Activated T-cell treated with anti-CD3 and anti-CD28 coated beads for 4 hours (primary cell): ENCODE measurements at places on chromosomes 11 and 22.

DNA sequence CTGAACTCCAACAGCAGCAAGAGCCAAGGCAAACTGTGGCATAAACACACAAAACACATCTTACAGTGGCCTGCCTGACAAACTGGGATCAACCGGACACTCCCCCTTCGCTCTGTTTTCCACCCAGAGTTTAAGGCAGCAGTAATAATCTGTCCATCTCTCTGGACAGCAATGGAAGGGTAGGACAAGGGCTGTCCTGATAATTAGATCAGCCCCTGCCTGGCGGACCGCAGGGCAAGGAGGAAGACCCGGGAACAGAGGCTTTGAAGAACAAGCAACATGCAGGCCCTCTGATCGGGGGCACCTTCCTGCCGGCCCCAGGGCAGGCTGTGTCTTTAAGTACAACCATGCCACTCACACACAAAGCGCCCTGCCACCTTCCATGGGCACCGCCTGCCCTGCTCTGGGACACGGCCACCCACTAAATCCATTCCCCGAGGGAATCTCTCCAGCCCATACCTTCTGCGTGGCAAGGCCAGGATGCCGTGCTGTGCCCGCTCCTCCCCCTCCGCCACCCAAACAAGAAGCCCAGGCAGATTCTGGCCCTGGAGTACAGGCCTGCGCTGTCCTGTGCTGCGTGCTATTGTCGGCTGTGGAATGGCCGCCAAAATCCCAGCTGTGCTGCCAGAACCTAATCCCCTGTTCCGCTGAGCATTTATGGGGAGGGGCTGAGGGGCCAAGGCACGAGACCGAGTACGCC lies 38.8 kb downstream of the NUMA1 start:
- DNase-seq, result no peak

- no peak for DNase-seq
These were observed 737 bp upstream of the MFRP start for GRCh38 chr11:119347242-119347641.

GRCh38 chr11:16993495-16993894 lies 20.7 kb downstream of the PLEKHA7 start:
- DNase-seq, result no peak

DNA sequence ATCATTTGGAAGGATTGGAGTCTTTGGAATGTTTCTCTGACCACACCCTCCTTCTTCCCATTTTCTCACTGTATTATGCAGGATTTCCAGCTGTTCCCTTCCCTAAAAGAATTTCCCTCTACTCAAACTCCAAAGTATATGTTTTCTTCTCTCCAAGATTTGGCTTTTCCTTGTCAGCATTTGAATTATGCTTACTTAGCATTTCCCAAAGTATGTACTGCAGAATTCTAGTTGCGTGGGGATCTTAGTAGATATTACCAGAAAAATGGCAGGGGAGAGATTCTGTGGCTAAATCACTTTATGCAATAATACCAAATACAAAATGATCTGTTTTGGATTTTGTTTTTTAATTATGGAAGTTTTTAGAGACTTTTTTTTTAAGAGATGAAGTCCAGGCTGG lies 142.3 kb downstream of the OR4C45 start:
- DNase-seq, result no peak

DNA sequence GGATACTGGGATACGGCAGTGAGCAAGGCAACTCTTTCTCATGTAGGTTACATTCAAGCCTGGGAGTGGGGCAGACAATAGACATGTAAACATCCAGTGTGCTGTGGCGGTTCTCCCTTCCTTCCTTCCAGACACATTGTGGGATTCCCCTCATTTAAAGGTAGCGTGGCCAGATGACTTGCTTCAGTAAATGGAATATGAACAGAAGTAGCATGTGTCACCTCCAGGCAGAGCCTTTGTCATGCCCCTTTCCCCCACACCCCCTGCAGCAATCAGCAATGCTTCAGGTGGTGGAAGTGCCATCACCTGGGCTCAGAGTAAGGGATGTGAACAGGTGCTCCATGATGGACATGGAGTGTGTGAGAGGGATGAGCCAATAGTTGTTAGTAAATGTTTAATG lies 34.8 kb upstream of the TTC12 start:
- DNase-seq, result no peak

GRCh38 chr11:68287419-68287818 lies 15.6 kb upstream of the C11orf24 start:
- DNase-seq, result no peak

DNA sequence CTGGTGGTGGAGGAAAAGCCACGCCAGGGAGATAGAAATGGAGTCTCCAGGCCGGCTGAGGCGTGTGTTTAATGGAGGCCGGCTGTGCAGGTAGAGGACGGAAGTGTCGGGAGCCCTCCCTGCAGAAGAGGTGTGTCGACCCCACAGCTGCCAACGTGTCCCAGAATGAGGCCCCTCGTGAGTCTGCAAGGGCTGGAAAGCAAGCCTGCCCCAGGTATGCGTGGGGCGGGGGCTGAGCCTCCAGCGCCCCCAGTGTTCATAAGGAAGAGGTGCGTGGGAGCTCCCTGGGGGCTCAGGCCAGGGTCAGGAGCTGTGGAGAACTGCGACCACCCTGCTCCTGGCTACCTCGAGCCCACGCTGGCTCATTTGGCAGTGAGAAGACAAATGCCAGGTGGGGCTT lies 38.0 kb upstream of the JAM3 start:
- DNase-seq, result no peak

- no peak for DNase-seq
These were observed 49.3 kb downstream of the PPME1 start for GRCh38 chr11:74220376-74220775.

DNA sequence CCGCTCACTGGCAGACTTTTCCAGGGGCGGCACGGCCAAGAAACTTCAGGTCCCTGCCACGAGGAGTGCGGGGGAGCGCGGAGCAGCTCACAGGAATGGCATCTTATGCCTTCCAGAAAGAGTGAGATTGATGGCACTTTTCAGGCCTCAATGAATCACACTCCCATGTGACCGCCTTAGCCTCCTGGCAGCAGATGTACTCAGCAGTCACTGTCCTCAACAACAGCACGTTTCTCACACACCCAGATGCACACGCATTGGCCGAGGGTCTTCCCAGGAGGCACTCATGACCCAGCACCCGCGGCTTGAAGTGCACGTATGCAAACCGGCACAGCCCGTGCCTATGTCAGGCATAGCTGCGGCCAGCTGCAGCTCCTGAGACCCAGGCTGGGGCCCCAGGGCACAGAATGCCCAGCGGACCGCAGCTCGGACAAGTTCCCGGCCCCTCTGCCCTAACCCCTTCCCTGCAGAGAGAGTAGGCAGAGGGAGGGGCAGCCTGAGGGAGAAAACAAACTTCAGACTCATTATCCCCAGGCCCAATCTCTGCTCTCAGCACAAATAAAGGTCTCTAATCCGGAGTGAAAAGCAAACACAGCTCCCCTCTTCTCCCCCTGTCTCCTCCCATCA lies 48.3 kb downstream of the RPUSD4 start:
- no peak for DNase-seq

DNA sequence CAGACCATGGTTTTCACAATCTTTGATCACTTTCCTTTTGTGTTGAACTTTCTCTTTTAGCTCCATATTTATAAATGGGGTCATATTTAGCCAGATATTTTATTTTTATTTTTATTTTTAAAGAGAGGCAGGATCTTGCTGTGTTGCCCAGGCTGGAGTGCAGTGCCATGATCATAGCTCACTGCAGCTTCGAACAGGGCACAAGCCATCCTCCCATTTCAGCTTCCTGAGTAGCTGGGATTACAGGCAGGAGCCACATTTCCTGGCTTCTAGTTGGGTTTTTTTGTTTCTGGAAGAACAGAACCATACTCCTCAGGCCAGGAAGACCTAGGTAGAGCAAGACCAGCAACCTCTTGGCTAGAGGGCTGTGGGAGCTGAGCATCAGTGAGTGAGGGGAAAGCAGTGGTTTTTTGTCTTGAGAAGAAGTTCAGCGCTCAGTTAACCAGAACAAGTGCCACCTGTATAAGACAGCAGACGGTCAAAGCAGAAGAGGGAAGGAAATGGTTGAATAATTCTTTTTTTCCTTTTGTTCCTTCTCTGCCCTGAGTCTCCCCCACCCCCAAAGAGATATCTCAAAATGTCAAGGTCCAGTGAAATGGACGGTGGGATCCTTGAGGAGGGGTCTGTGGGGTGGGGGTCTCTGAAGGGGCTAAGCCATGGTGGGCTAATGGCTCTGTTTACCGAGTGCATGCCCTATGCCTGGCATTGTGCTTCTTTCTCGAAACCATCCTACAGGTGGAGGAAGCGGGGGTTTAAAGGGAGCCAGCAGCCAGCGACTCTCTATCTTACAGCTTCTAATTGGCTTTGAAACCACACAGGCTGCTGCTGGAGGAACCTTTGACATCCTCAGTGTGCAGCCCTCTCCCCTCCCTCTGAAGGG lies 63.0 kb downstream of the PTPRJ start:
- DNase-seq, result no peak

DNA sequence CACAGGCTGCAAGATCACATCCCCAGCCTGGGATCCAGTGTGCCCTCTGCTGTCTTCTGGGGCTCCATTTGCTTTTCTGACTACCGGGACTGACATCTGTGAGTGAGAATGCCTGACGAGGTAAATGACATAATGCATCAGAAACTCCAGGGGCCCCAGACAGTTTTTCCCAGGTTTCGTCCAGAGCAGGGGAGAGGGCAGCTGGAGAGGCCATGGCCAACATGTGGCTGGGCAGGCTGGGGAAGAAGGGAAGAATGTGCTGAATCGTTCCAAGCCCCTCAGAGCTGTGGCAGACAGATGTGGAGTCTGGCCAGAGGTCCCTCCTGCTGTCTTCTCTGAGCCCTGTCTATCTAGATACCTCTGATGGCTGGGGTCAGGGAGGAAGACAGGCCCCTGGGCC lies 163.9 kb downstream of the TRIM29 start:
- no peak for DNase-seq

DNA sequence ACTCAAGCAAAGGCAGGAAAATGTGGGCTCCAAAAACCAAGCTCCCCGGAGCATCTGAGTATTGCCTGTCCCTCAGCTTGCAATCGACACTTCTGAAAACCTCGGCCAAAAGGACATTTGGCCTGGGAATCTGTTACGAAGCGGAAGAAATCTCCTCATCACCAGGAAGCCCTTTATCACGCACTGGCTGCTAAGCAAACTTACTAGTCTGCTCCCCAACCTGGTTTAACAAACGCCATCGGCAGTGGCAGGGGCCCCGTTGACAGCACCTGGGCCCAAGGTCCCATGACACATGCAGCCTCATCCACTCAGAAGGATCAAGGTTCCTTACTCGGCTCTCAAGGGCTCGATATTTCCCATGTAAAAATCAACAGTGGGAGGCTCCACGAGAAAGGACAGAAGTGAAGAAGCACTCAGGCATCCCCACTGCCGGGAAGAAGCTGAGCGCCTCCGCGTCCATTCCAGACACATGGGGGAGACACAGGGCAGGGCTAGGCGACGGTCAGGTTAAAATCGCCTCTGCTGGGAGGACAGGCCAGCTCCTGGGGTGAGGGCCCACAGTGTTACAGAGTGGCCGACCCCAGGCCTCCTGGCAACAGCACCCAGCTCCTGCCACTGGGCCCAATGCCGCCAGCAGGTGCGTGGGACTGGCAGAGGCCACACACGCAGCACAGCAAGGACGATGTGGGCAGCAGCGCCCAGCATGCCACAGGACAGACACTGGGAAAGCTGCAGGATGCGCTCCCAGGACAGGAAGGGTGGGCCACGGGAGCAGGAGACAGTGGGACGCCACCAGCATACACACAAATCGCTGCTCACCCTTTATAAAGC lies 27.1 kb downstream of the BRD1 start:
- no peak for DNase-seq

GRCh38 chr11:34243600-34244464 lies 114.0 kb downstream of the ABTB2 start:
- no peak for DNase-seq

- no peak for DNase-seq
These were observed 27.2 kb upstream of the GLYATL1 start for GRCh38 chr11:58912124-58912523.

- no peak for DNase-seq
These were observed 226.0 kb downstream of the MIAT start for GRCh38 chr22:26883393-26883792.

GRCh38 chr11:8228231-8228630 lies 35.4 kb downstream of the LMO1 start:
- DNase-seq, result no peak

DNA sequence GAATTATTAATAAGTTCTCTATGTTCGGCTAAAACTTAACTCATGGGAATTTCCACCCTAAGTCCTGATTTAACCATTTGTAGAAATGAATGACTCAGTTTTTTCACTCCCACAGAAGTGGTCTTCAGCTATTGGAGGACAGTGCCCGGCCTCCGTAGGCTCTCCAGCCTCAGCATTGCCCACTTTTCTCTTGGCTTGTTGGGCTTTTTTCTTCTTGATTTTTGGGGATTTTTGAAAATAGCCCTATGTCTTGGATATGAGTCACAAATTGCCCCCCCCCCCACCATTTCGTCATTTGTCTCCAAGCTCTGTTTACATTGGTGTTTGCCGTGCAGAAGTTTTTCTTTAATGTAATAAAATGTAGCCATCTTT lies 66.7 kb downstream of the PACS1 start:
- DNase-seq, result no peak

GRCh38 chr11:73439002-73439843 lies 63.0 kb downstream of the RELT start:
- DNase-seq, result no peak

- DNase-seq, result no peak
These were observed 2.4 kb downstream of the LARGE1 start for GRCh38 chr22:33917744-33918406.

GRCh38 chr11:10659339-10660216 lies 34.0 kb downstream of the IRAG1 start:
- DNase-seq, result no peak

DNA sequence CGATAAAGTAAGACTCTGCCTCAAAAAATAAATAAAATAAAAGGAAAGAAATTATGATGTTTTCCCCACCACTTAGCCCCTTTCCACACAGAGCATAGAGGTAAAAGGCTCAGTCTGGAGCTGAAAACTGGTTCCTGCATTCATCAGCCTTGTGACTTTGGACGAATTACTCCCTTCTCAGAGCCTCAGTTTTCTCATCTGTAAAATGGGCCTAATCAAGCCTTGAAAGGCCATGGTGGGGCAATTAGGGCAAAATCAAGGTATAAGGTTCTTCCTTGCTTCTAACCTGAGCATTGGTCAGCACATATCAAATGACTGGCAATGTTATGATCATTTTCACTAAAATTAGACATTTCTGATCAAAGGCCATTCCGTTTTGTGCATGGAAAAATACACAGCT lies 417.7 kb downstream of the MN1 start:
- DNase-seq, result no peak

GRCh38 chr11:117931971-117932370 lies 2.8 kb upstream of the TMPRSS13 start:
- no peak for DNase-seq

- no peak for DNase-seq
These were observed 24.0 kb downstream of the ANKK1 start for GRCh38 chr11:113411536-113411935.

DNA sequence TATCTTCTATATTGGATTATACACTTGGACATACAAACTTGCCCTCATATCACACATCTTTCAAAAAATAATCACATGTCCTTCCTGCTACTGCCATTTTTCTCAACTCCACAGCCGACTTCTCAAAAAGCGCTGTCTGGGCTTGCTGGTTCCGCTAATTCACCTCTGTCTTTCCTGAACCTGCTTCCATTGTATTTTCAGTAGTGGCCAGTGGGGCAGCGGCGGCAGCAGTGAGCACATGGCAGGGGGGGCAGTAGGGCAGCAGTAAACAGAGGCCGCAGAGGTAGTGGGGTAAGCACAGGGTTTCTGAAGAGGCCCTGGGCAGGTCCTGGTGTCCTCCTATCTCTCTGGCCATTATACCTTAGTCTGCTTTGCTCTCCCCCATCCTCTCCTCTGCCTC lies 126.3 kb downstream of the RRAS2 start:
- DNase-seq, result no peak
